ENCODE measurements at places on chromosomes 5 and 9. TPM values are rescaled to one million over a fixed set of nuclear protein-coding genes. Genes with fewer than 3 reads are reported as not detected.

DNA sequence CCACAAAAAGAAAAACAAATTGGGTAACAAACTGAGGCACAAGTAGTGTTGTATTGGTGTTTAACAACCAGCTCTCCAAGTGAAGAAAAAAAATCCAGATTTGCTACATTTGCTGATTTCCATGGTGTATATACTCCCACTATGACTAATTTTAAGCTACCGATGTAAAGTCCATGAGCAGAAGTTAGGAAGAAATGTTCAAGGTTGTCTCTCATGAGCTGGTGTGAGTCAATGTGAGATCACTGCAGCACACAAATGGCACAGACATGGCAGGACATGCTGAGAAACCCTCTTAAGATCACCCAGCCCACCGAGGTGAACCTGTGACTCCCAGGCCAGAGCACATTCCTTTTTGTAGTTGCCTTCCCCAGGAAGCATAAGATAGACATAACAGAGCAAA, 36.2 kb downstream of the SLC44A1 start:
- no peak for DNase-seq

GRCh38 chr9:104927912-104928740, at the start of gene ABCA1:
TSS of gene ABCA1 (minus strand) at chr9:104928155. CDS start at chr9:104903679, 24,476 bp downstream.
- DNase-seq: peak; percentile 88

DNA sequence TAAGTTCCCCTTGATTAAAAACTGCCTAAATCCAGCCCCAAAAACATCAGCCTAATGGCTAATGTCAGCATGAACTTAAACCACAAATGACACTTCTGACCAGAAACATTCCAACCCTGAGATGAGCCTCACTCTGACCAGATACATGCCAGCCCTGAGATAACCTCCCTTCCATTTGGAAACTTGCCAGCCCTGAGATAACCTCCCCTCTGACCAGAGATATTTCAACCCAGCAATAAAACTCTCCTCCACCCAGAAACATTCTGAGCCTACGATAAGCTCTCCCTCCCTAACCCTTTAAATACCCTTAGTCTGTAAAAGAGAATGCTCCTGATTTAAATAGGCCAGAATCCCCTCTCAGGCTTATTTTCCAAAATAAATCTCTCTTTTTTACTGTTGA, 1035.7 kb upstream of the NUDT12 start:
- DNase-seq: no peak

- peak; percentile 55 for DNase-seq
Observed at GRCh38 chr5:55994495-55994997, at the start of gene IL6ST. TSS of gene IL6ST (minus strand) at chr5:55994963. CDS start at chr5:55976278, 18,685 bp downstream.

DNA sequence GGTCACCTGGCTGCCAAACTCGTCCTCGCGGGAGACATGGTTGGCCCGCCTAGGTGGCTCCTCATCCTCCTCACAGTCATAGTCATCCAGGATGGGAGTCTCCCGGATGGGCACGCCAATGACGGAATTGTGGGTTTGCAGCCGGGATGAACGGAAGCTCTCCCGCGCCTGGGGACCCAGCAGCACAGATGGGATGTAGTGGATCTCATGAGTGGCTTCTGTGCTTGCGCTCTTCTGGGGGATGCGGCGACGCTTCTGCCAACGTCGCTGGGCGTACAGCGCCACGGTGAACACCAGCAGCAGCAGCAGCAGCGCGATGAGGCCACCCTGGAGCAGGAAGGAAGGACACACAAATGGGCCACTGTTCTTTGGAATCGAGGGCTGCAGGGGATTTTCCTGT, 200.4 kb downstream of the ASTN2 start:
- DNase-seq: no peak

DNA sequence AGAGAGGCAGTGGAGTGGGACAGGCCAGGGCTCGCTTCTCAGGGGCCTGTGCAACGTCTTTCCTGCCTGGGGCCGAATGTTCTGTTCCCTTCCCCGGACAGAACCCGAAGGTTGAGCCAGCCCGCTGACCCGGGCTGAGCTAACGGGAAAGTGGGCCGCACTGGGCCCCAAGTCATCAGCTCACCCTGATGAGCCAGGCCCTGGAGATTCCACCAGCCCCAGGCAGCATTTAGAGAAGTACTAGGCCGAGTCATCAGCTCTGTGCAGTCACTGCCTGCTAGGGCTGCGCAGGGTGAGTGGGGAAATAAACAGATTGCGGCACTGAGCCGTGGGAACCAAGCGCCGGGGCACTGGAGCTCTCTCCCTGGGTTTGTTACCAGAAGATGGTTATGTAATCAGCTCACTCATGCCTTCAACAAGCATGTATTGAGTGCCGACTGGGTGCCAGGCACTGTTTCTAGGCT, 29.1 kb upstream of the DUSP1 start:
- no peak for DNase-seq

DNA sequence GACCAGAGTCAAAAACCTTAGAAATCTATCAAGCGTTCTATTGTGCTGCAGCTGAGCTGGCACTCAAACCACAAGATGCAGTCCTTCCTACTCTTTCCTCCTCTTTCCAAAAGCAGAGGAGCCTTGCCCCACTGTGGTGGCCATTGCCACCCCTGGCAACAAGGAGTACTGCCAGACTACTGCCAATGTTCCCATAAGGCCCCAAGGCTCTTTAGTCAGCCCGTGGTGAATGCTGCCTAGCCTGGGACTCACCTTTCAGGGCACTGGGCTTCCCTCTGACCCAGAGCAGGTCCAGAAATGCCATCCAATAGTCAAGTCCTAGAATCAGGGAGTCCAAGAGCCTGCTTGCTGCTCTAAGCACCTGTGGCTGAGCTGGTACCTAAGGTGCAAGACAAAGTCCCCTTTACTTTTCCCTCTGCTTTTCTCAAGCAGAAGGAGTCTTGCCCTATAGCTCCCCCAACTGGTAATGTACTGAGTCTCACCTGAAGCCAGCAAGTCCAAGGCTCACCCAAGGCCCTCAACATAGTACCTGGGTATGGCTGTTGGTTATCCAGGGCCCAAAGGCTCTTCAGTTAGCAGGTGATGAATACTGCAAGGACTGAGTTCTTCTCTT, 219.4 kb downstream of the ATPSCKMT start:
- DNase-seq: no peak

- no peak for DNase-seq
Observed at GRCh38 chr9:89928106-89928505, 323.3 kb downstream of the GADD45G start.

GRCh38 chr5:147336876-147337275, 102.0 kb downstream of the STK32A start:
- no peak for DNase-seq

DNA sequence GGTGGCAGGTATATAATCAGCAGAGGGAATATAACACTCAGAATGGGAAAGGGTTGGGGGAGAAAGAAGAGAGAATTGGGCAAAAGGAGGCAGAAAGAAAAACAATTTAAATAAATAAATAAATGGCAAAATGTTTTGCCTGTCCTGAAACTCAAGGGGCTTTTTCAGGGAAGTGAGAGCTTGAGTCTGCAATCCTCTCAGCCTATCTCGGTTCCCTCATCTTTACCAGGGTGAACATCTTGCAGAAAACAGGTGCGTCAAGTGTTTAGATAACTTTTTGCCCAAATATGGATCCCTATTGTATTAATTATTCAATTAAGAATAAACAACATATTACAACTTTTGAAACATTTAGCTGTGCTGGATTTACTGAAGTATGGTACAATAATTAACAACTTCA, 343.0 kb upstream of the EDIL3 start:
- DNase-seq: no peak

GRCh38 chr5:124438026-124438902, 308.2 kb downstream of the ZNF608 start:
- no peak for DNase-seq

- DNase-seq: no peak
Observed at GRCh38 chr9:99405359-99405758, 183.3 kb downstream of the SEC61B start.

GRCh38 chr9:21428235-21428634, 12.0 kb upstream of the IFNA1 start:
- DNase-seq: no peak

- DNase-seq: no peak
Observed at GRCh38 chr9:109325089-109325488, 4.2 kb upstream of the EPB41L4B start.

- no peak for DNase-seq
Observed at GRCh38 chr5:116671211-116671736, 96.7 kb upstream of the SEMA6A start.

The SPATA9 gene
- not detected for total RNA-seq

The SLC6A18 gene
- total RNA-seq: not detected

The LVRN gene
- total RNA-seq: 0.29 TPM

The GCNT1 gene
- total RNA-seq: 4.9 TPM

The SLCO6A1 gene
- total RNA-seq: not detected

The C5orf24 gene
- total RNA-seq: 25.3 TPM

The MARCOL gene
- total RNA-seq: not detected

The PCDHA1 gene
- total RNA-seq: not detected

The SPATA31E1 gene
- total RNA-seq: not detected
